Right renal pelvis (tissue), 4 donors: ENCODE measurements at places on chromosomes 13 and 19. TPM values are rescaled to one million over a fixed set of nuclear protein-coding genes. Genes with fewer than 3 reads are reported as not detected.

The CEACAM3 gene
- polyA plus RNA-seq, result 0.06 TPM

The FFAR2 gene
- polyA plus RNA-seq, result 0.30 TPM

The ZNF628 gene
- 3.2 TPM for polyA plus RNA-seq

The MUC16 gene
- 0.07 TPM for polyA plus RNA-seq

The SLC10A2 gene
- polyA plus RNA-seq, result 0.84 TPM

The NLRP9 gene
- polyA plus RNA-seq, result 0.05 TPM

The PTH2 gene
- polyA plus RNA-seq, result not detected

The S1PR2 gene
- 12.1 TPM for polyA plus RNA-seq

The TMEM221 gene
- polyA plus RNA-seq, result 3.5 TPM

The IQCN gene
- polyA plus RNA-seq, result 7.2 TPM

The FGF21 gene
- polyA plus RNA-seq, result not detected

The SERP2 gene
- 10.5 TPM for polyA plus RNA-seq

GRCh38 chr19:49854378-49855263 is 3.7 kb downstream of the PTOV1 start:
- no peak for DNase-seq

- DNase-seq, result no peak
These were observed 63.4 kb downstream of the TEX29 start for GRCh38 chr13:111383591-111384440.

DNA sequence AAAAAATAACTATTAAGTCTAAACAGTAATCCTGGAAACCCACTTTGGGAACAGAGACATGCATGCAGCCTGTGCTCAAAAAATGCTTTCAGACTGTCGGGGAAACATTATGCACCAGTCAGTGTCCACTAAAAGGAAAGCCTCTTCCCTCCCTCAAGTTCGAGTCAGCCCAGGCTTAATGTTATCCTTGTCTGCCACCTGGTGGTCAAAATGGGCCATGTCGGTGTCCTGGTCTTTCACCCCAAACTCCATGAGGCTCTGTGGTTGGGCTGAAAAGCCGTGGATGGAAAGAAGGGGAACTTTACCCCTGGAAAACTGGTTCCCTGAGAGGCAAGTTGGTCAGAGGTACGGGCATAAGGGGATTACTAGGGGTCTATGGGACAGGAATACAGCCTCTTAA is 88.4 kb upstream of the ZNF492 start:
- DNase-seq, result no peak

- no peak for DNase-seq
These were observed 12.7 kb upstream of the KBTBD6 start for GRCh38 chr13:41145136-41145908.

DNA sequence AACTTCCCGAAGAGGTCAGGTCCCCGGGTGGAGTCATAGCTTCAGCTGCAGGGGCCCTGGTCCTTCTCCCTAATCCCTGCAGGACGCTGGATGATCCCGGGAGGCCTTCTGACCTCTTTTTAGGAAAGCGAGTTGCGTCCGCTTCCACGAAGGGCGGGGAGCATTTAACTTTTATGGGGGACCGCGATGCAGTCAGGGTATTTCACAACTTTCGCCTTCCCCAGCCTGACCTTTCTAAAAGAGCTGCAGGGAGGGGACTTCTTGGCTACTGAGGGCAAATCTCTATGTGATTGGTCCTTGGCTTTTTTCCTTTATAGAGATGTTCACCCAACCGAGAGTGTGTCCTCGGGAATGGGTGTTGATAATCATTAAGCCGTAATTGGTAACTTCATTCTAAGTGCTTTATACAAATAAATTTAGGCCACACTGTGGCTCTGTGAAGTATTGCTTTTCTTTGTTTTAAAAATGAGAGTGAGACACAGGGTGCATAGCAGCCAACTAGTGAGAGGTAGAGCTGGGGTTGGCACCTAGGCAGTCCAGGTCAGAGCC is 778 bp downstream of the ZNF230 start:
- no peak for DNase-seq

GRCh38 chr13:20401531-20401930 is 124.1 kb downstream of the CRYL1 start:
- DNase-seq, result no peak

DNA sequence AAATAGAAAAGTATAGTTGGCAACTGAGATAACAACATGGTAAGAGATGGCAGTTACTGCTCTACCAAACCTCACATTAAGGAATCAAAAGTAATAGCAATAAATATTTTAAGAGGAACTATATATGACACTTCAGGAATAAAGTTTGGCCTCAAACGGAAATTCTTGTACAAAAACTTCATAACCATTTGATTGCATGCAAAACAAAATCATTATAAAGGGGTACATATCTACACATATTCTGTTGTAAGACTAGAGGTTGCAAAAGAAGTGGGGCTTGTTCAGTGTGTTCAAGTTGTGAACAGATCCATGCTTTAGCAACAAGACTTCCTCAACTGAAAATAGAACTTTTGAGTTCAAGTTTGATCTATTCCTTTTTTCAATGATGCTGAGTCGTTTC is 133.5 kb upstream of the MIR17HG start:
- DNase-seq, result no peak

- DNase-seq, result no peak
These were observed 116.2 kb downstream of the OLFM4 start for GRCh38 chr13:53144826-53145225.

DNA sequence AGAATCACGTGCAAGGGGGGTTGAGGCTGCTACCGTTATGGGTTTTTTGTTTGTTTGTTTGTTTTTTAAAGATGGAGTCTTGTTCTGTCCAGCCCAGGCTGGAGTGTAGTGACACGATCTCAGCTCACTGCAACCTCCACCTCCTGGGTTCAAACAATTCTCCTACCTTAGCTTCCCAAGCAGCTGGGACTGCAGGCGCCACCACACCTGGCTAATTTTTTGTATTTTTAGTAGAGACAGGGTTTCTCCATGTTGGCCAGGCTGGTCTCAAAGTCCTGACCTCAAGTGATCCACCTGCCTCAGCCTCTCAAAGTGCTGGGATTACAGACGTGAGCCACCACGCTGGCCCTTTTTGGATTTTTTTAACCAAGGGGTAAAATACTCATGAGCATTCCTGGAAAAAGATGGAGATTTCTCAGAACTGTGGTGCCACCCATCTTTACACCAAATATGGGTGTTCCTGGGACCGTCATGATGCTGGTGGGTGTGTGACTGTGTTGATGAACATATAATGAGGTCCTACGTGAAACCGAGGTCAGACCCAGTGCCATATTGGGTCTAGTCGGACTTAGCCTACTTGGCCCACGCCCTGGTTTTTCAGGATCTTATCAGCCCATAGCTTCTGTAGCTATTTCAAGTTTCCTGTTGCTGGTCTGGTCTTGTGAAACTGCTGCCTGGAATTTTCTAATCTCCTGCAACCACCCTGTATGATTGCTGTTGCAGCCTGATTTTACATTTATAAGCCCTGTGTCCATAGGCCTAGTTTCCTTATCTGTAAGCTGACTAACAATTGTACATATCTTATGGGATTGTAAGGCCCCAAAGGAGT is 6.2 kb downstream of the PPP1R15A start:
- no peak for DNase-seq

DNA sequence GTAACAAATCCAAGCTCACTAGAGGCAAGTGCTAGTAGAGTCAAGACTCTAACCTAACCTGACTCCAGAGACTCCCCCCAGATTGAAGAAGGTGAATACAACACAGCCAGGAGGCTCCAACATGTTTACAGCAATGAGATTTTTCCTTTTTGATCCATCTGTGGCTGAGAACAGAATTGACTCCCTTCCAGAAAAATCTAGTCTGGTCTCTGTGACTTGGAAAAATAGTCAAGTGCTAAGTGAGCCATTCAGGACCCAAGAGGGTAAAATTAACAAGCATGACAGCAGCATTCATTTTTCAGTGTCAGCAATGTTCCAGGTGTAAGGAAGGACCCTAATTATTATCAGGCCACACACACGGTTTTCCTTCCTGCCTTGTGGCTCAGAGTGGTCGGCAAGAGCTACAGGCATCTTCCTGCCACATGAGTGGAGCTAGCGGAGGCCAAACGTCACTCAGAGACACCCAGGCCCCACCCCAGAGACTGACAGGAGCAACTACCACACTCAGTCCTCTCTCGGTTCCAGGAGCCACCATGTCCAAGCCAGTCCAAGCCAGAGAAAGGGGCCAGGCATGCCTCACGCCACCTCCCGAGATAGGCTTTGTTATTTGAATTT is 395.1 kb downstream of the FOXO1 start:
- DNase-seq, result no peak

DNA sequence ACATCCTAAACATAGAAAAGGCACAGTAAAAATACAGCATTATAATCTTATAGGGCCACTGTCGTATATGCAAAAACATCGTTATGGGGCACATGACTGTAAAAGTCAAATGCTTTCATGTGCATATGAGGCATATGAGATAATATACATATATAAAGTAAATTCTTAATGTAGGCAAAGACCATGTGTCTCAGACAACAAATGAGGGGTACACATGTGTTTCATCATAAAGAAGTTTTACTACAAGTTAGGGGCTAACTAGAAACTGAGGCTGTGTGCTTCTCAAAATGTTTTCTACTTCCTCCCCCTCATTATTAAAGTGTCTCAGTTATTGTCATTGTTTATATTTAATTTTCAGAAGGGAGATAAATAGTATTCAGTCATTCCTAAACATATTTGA is 309.6 kb downstream of the SHISA2 start:
- no peak for DNase-seq

DNA sequence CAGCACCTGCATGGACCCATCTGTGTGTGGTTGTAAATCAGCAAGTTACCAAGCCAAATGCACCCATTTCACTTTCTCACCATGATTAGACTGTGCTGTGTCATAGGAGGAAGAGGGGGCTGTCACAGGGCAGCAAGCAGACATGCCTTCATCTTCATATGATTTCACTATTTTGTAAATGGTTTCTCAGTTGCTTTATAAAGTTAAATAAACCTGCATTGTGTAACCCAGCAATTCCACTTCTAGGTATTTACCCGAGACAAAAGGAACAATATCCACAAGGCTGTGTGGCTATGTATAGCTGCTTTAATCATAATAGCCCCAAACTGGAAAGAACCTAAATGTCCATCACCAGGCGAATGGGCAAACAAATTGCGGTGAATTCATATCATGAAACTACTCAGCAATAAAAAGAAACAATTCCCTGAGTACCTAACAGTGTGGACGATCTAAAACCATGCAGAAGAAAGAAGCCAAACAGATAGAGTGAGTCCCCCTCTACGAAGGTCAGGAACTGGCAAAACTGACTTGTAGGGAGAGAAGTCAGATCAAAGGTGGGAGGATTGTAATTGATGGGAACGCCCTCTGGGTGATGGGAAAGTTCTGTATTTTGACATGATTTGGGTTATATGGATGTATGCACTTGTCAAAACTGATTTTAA is 185.4 kb downstream of the COL4A1 start:
- no peak for DNase-seq
